ENCODE measurements at places on chromosomes 6 and 20.

GRCh38 chr6:142947714-142948480, 2.9 kb upstream of the HIVEP2 start:
- DNase-seq: no peak

- peak; percentile 19 for DNase-seq
Observed at GRCh38 chr20:36607586-36608387, 2.2 kb downstream of the RAB5IF start.

DNA sequence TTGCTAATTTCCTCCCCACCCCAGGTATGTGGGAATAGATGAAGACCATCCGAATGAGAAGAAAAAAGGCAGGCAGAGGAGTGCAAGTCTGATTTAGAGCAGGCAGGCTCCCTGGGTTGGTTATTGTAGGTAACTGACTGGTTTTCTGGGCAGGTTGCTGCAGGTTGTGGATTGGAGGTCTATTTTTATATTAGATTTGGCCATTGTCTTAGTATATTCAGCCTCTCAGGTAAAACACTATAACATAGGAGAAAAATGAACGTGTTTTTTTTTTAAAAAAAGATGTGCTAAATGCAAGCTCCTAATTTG, 492 bp upstream of the TBC1D7 start:
- DNase-seq: no peak

GRCh38 chr20:42747765-42748411, 441.8 kb downstream of the PTPRT start:
- DNase-seq: no peak

- no peak for DNase-seq
Observed at GRCh38 chr6:160963651-160964050, 27.9 kb upstream of the MAP3K4 start.

DNA sequence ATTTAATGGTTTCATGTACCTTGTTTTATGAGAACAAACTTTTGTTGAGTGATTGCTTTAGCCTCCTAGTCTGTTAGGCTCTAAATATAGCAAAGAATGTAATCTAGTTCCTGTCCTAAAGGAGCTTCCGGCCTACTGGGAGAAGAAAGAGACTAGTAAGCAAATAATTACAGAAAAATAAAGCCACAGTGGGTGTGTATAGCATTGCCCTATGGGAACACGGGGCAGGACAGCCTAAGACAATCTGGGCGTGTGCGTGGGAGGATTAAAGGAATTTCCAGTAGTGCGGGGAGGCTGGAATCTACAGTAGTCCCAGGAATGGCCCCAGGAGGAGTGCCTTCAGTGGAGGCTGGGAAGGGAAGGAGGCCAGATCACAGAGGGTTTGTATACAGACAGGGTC, 98.1 kb upstream of the AKAP12 start:
- DNase-seq: peak; percentile 6

All from mammary epithelial cell (primary cell).